T-helper 9 cell (primary cell): ENCODE measurements at places on chromosomes 6 and 20.

DNA sequence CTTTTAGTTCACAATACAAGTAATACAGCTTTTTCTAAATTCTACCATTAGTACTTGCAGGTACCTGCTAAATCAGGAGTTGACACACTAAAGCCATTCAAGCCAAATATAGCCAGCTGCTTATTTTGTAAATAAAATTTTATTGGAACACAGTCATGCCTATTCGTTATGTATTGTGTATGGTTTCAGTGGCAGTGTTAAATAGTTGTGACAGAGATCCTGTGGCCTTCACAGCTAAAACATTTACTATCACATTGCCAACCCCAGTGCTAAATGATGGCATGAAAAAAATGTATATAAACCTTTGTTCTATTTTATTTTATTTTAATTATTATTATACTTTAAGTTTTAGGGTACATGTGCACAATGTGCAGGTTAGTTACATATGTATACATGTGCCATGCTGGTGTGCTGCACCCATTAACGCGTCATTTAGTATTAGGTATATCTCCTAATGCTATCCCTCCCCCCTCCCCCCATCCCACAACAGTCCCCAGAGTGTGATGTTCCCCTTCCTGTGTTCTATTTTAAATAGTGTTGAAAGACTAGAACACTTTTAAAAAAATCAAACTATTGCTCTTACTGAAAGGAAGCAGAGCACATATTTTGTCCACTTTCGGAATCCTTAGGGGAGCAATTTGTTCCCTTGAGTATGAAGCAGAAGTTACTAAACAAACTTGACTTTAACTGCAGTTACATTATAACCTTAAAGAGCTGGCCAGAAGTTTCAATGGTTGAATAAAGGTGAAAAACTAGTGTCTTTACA is 115.7 kb downstream of the PRIM2 start:
- no peak for DNase-seq

- no peak for DNase-seq
These were observed 52.1 kb upstream of the SNX9 start for GRCh38 chr6:157770946-157771345.

- DNase-seq: no peak
These were observed 984 bp downstream of the ADAM33 start for GRCh38 chr20:3680701-3681351.

DNA sequence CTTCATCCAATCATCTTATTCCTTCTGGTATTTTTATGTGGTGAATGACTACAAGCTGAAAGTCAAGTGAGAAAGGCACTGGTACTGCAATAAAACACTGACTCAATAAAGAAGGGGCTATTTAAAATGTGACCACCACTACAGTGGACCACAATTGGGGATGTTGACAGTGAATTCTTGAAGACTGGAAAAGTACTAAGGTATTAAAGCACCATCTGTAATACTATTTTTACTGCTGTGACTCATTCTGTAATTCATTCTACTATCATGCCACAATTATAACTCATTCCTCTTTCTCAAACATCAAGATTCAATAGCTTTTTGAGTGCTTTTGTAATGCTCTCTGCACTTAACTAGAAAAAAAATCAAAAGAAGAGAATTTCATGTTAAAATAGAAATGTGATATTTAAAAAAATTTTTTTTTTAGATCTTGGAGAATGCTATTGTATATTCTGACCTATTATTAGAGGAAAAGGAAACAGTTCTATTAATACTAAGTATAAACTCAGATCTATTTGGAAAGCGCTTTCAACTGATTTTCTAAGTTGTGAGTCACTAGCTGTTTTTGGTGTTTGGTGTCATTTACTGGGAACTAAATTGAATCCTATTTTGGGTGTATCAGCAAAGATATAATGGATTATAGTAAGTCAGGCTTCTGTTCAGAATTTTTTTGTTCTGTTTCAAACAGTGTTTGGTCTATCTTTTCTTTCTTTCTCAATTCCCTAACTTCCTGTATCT is 104.7 kb upstream of the TMEM170B start:
- no peak for DNase-seq

GRCh38 chr6:130825772-130826441 is 1.3 kb upstream of the SMLR1 start:
- no peak for DNase-seq

GRCh38 chr6:111256646-111257045 is 169.3 kb downstream of the SLC16A10 start:
- DNase-seq: no peak
